ENCODE measurements at places on chromosomes 11 and 22. TPM values are rescaled to one million over a fixed set of nuclear protein-coding genes. Genes with fewer than 3 reads are reported as not detected.

C11orf65 gene
- total RNA-seq = 0.29 TPM

OR10W1 gene
- not detected for total RNA-seq

NAALADL1 gene
- 14.1 TPM for total RNA-seq

SERPIND1 gene
- total RNA-seq = not detected

NXPE2 gene
- not detected for total RNA-seq

STX5 gene
- total RNA-seq = 50.5 TPM

INS gene
- total RNA-seq = not detected

GAL3ST1 gene
- not detected for total RNA-seq

OR52E8 gene
- total RNA-seq = not detected

Measured in T-helper 1 cell treated with Interleukin-12 subunit alpha and Interleukin-12 subunit beta and Interleukin-4 antibody, amounts not matched to agents 30 ng/mL and 1 ng/mL, for 36 hours (primary cell).